Erythroblast (primary cell): ENCODE measurements at places on chromosomes 13 and 19.
A peak's percentile ranks its signal among the peaks of the same experiment; 100 is the strongest.

- no peak for DNase-seq
These were observed 1.4 kb downstream of the PEPD start for GRCh38 chr19:33520048-33520643.

- no peak for DNase-seq
These were observed 205.0 kb downstream of the NALCN start for GRCh38 chr13:101211261-101211660.

GRCh38 chr19:47407417-47407774 is 11.9 kb downstream of the MEIS3 start:
- no peak for DNase-seq

DNA sequence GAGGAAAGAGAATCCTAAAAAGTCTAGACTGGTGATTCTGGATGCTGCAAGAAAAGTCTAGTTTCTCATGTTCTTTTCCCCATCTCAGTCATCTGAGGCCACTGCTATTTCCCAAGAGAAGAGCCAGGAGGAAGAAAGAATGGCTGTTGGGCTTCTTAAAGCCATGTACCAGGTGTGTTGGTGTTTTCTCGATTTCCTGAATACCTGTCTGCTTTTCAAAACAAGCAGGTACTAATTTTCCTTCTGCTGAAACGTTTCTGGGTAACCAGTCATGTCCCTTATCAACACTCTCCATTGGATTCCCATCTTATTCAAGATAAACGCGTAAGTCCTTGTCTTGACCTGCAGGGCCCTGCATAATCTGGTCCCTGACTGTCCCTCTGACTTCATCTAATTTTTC is 1.1 kb downstream of the ZNF570 start:
- DNase-seq, result no peak

- DNase-seq, result peak; percentile 26
These were observed 14.2 kb downstream of the ZIC2 start for GRCh38 chr13:99995589-99996380.

GRCh38 chr19:3136684-3137055 is 837 bp downstream of the GNA15 start:
- no peak for DNase-seq

GRCh38 chr19:30469774-30470173 is 97.6 kb downstream of the ZNF536 start:
- no peak for DNase-seq

DNA sequence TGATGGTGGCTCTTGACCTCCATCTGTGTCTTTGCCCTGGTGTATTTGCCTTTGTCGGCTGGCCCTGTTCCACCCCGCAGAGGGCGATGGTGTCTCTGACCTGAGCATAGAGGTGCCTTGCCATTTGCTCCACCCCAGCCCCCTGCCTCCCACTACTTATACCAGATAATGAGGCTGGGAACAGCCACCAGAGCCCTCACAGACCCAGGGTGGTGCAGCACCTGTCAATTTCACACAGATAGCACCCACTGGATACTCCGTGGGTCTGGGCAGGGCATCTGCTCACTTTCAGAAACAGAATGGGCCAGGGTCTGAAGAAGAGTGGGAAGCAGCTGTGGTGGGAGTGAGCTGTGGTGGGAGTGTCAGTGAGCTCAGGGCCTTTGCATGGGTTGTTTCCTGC is 4.1 kb downstream of the ZNF536 start:
- no peak for DNase-seq

GRCh38 chr13:111171112-111171511 is 56.0 kb downstream of the ARHGEF7 start:
- DNase-seq, result no peak
